T-helper 2 cell treated with Interferon-gamma antibody and Interleukin-4, amounts not matched to agents 5 μg/mL and 100 μg/mL, for 36 hours (primary cell): ENCODE measurements at places on chromosomes 3 and 15.

- no peak for DNase-seq
Observed at GRCh38 chr3:195613468-195614069, 29.8 kb upstream of the APOD start.

DNA sequence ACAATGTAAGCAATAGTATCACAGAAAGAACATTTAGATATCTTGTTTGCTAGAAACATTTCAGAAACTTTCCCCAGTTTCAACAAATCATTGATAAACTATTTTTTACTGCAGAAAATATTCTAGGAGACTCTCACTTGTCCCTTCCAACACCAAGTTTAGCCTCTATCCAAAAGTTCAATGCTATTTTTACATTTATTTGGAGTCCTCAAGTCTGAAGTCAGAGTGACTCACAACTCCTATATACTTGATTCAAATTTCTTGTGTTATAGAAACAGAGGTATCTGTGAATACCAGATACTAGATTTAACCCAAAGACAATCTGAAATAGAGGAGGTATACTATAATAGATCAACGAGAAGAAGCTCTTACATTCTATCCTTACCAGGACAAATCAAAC lies 49.6 kb downstream of the RFX7 start:
- DNase-seq: no peak

- no peak for DNase-seq
Observed at GRCh38 chr15:49255966-49256759, 86.1 kb downstream of the GALK2 start.

DNA sequence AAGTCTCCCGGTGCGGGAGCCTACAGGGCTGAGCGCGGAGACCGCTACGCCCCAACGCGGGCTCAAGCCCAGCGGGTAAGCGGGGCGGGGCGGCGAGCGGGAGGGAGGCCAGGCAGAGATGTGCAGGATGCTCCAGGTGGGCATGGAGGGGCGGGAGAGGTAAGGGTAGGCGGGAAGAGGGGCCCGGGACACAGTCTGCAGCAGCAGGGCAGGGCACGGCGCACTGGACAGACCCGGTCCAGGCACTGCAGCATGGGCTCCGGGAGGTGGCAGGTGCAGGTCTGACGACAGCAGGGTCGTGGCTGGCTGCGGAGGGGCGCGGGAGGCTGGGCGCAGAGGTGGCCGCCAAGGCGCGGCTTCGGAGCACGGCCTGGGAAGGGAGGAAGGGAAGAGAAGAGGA lies 102.8 kb downstream of the GABRB3 start:
- DNase-seq: no peak

- DNase-seq: no peak
Observed at GRCh38 chr3:184466413-184466960, 86.6 kb downstream of the CHRD start.

DNA sequence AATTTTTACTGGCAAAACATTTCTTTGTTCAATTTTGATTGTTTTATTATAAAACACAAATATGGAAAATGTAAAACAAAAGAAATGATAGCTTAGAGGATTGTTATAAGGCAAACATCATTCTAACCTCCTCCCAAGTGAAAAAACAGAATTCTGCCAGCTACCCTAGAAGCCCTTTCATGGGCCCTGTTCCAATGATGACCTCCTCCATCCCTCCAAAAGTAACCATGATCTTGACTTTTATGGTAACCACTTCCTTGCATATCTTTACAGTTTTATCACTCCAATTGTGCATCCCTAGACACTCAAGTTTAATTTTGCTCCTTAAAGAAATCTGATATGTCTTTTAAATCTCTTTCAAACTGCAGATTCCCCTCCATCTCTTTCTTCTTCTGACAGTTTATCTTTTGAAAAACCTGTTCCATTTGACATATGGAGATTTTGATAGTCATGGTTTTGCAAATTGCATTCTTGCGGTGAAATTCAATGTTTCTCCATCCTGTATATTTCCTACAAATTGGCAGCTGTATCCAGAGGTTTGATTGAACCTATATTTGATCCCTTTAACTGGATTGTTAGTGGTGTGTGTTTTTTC lies 27.0 kb upstream of the TNFAIP8L3 start:
- no peak for DNase-seq

- DNase-seq: no peak
Observed at GRCh38 chr3:61146010-61146890, 105.0 kb downstream of the FHIT start.

DNA sequence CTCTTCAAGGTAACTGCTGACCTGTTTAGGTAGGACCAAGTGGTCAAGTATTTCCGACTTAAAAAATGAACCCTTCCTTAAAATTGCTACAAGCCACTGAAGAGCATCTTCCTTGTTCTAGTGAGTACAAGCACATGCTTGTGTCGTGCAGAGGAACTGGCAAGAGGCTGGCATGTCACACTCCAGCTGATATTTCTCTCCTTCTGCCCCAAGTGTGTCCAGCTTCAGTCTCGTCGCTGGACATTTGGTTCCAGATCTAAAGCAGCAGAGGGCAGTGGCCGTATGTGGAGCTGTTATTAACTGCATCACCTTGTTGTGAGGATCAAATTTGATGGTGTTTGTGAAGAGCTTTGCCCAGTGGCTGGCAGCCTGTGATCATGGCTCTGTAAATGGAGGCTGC lies 10.0 kb downstream of the RBP2 start:
- no peak for DNase-seq

GRCh38 chr15:94579286-94579685 lies 347.9 kb downstream of the MCTP2 start:
- DNase-seq: no peak

- no peak for DNase-seq
Observed at GRCh38 chr15:70722266-70723121, 40.9 kb downstream of the UACA start.

DNA sequence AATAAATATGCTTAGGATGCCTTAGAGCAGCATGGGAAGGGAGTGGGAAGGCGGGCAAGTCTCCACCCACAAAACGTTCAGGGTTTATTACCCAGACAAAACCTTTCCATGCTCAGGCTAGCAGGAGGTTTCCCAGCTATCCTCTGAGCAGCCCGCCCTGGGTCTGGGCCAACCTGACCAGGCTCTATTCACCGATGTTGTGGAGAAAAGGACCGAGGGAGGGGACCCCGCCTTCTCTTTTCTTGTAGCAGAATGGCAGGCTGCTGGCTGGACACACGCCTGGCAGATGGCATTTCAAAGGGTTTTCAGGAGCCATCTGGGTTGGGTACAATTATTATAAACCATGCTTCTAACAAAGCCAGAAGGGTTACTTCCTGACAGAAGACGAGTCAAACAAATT lies 540.9 kb downstream of the MAGI1 start:
- DNase-seq: no peak

GRCh38 chr3:167507954-167508353 lies 34.1 kb upstream of the SERPINI2 start:
- no peak for DNase-seq
